Small intestine (tissue), 16 donors: ENCODE measurements at places on chromosomes 3 and 15. TPM values are rescaled to one million over a fixed set of nuclear protein-coding genes. Genes with fewer than 3 reads are reported as not detected.

The CEMIP gene
- 0.27 TPM for polyA plus RNA-seq

The RASGRP1 gene
- 0.54 TPM for polyA plus RNA-seq

The MYLK gene
- 51.5 TPM for polyA plus RNA-seq

The HTR3E gene
- polyA plus RNA-seq, result 2.7 TPM

The GOLGA6L25 gene
- not detected for polyA plus RNA-seq

The LYSMD2 gene
- 10.7 TPM for polyA plus RNA-seq
